ENCODE measurements at places on chromosomes 3 and 15. TPM values are rescaled to one million over a fixed set of nuclear protein-coding genes. Genes with fewer than 3 reads are reported as not detected.

DNA sequence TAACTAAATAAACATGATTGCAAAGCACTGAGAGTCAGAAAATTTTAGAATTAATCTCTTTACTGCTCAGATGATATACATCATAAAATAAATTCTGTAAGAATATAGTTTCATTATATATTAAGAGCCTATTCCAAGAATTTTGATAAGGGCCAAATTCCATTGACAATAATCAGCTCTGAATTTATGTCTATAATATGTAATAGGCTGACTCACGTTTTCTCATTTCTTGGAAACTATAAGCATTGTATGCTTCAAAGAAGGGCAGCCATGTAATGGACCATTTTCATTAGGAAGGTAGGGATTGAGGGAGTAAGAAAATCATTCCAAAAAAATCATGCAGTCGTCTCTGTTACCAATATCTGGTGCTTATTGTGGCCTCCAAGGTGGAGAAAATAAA lies 315.9 kb downstream of the ZIC4 start:
- DNase-seq: no peak

- no peak for DNase-seq
Measured at GRCh38 chr3:77063423-77063822, 23.5 kb downstream of the ROBO2 start.

DNA sequence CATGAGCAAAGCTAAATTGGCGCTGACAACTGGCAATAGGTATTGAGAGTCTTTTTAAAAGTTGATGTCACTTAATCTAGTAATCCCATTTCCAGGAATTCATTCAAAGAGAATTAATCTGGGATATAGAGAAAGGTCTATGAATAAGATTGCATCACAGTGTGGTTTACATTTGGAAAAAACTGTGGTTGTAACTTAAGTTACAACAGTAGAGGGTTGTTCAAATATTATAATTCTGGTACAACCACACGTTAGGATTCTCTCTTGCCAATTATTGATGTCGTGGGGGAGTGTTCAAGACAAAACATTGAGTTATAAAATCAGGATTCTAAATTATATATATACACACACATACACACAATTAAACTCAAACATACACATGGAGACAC lies 79.8 kb downstream of the LIPC start:
- DNase-seq: no peak

DNA sequence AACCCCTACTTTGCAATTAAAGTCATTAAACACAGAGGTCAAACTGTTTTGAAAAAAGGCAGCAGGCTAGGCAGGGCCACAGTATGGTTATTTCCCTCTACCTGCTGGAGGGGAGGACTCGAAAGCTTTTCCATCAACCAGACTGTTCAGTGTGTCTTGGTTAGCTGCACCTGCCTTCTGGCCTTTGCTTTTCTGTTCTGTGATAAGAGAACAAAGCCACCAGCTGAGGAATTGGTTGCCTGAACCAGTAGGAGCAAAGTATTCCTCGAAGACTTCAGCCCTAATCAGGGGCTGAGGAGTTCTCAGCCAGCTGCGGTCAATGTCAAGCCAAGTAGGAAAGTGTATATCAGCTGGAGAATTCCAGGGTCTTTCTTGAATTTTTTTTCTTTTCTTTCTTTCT lies 132.5 kb downstream of the SOX2 start:
- peak; percentile 23 for DNase-seq

DNA sequence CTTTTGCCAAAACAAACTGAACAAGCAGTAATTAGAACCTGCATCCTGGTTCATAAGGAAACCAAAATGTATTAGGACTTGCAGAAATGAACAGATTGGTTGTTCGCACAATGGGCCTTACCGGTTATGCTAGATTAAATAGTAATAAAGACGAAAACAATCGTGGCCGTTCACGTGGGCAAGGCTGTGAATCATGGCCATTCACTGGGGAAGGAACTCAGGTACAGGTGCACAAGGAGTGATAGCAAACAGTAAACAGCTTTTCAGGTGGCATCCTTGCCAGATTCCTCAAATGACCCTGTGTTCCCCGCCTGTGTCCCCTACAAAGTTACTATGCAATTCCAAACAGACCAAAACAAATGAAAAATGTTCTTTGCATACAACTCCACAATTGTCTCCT lies 8.2 kb downstream of the LRIG1 start:
- DNase-seq: no peak

GRCh38 chr3:117248153-117248552 lies 538.6 kb downstream of the TUSC7 start:
- no peak for DNase-seq

DNA sequence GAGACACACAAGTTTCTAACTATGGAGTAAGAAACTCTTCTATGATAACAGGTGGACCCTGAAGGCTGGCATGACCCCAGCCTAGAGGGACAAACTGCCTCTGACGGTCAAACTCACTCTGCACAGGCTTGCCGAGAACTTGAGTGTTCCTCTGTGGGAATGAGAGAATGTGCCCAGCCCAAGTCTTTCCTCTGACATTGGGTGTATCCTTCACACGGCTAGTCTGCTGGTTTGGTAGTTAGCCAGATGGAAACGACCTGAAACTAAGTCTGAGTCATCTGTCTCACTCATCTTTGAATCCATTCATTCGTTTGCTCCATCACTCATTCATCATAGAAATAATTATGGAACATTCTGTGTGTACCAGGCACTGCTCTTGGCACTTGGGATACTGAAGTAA lies 198.4 kb downstream of the ATP10A start:
- no peak for DNase-seq

IQCF5 gene
- total RNA-seq: not detected

CTXN2 gene
- total RNA-seq: not detected
